ENCODE measurements at places on chromosomes 2 and 18.
A peak's percentile ranks its signal among the peaks of the same experiment; 100 is the strongest.

DNA sequence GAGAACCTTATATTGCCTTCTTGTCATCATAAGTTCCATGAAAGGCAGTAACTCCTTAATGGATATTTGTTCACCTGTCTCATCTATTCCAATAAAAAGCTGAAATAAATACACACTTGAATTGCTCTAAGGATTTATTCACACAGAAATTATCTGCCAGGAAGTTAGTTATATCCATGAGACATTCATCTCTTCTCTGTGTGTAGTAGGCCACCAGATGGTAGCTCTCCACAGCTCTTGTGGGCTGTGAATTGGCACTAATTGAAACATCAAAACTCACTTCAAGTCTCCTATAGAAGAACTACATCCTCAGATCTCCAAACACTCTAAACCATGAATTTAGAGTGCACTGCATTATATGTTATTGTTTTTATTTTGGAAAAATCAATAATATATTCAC, 189.6 kb downstream of the DSC3 start:
- no peak for DNase-seq

GRCh38 chr2:38886063-38886462, 3.6 kb upstream of the ARHGEF33 start:
- DNase-seq: no peak

- DNase-seq: no peak
Measured at GRCh38 chr2:207584952-207585351, 40.2 kb downstream of the METTL21A start.

DNA sequence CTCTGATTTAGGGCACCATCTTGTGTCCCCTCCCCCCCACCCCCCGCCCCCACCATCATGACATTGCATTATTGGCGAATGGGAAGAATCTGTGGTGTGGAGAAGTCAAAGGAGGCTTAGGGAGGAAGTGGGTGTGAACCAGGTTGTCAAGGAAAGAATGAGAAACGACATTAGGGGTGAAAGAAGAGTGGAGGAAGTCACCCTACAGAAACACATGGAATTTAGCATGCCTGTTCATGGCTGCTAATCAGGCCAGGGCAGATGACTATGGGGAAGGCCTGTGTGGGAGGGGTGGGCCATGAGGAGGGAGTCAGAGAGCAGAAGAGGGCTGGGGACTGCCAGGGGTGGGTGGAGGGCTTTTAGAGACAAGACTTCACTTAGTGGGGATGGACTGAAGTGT, 81.6 kb downstream of the AOX1 start:
- no peak for DNase-seq

- no peak for DNase-seq
Measured at GRCh38 chr2:37797081-37797480, 125.6 kb upstream of the CDC42EP3 start.

DNA sequence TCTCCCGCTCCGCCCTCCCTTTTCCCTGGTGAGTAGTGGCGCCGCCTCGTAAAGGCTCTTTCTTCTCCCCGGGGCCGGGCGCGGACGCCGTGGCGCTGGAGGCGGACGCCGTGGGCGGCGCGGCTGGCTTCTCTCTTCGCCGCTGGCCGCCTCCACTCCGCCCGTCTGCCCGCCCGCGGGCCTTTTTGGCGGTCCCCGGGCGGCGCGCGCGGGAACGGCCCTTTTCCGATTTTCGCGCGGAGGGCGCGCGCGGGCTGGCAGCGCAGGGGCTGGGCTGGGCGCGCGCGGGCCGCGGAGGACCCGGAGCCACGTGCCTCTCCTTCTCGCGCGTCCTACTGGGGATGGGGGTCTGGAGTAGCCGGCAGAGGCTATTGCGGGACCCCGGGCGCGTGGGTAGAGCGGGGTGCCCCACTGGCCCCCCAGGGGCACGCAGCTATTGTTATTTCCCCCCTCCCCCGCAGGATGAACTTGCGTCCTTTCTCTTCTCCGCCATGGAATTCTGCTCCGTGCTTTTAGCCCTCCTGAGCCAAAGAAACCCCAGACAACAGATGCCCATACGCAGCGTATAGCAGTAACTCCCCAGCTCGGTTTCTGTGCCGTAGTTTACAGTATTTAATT, 472 bp downstream of the SLC20A1 start:
- peak; percentile 45 for DNase-seq

GRCh38 chr18:79400591-79401381, 5.1 kb downstream of the NFATC1 start:
- no peak for DNase-seq

DNA sequence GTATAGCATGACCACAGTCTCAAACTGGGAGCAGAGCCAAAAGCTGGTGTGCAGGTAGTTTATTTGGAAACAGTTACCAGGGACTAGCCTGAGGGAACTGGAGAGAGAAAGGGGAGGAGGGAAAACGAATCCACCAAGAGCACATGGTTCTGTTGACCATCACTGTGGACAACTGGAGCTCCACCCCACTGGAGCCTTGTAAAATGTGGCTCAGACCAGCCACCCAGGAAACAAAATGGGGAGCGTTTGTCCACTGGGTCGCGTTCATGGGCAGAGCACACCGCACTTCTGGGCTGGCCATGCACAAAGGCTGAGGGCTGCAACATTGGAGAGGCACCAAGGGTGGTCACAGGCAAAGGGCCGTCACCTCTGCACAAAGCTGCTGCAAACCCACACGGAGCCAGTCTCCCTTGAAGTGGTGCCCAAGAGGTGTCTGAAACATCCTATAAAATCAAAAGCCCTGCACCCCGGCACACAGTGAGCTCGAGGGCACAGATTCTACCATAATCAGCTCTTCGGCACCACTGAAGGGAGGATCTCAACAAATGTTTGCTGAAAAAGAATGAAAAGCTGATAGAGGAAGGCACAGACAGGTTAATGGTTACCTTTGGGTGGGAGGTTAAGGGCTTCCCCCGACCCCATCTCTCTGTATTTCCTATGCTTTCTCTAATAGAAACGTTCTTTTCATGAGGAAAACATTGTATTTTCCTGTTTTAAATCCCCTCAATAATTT, 192.9 kb downstream of the INHBB start:
- DNase-seq: no peak

GRCh38 chr2:120298173-120298835, 45.7 kb downstream of the RALB start:
- DNase-seq: no peak

All from stimulated activated CD4-positive, alpha-beta T cell treated with anti-CD3 and anti-CD28 coated beads, TNF-alpha, amount 100 ng/mL, for 1 hour (primary cell).